ENCODE measurements at places on chromosomes 6 and 20. TPM values are rescaled to one million over a fixed set of nuclear protein-coding genes. Genes with fewer than 3 reads are reported as not detected.

DNA sequence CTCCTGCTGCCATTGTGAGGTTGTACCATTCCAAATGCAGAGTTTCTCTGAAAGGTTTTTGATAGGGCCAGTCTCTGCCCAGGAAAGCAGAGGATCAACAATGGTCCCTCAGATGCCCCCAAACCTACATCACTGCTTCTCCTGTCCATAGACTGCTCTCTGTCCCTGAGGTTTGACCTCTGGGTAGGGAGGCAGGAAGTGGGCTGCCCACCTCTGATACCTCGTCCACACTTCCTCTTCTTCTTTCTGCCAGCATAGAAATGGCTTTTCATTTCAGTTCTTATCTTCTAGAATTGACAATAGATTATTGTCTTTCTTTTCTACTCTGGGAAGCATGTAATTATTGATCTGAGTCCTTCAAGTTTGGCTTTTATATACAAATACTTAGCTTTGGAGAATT is 170.6 kb downstream of the TRMT11 start:
- no peak for DNase-seq

- no peak for DNase-seq
Observed at GRCh38 chr20:33788351-33789049, 22.6 kb upstream of the CHMP4B start.

DNA sequence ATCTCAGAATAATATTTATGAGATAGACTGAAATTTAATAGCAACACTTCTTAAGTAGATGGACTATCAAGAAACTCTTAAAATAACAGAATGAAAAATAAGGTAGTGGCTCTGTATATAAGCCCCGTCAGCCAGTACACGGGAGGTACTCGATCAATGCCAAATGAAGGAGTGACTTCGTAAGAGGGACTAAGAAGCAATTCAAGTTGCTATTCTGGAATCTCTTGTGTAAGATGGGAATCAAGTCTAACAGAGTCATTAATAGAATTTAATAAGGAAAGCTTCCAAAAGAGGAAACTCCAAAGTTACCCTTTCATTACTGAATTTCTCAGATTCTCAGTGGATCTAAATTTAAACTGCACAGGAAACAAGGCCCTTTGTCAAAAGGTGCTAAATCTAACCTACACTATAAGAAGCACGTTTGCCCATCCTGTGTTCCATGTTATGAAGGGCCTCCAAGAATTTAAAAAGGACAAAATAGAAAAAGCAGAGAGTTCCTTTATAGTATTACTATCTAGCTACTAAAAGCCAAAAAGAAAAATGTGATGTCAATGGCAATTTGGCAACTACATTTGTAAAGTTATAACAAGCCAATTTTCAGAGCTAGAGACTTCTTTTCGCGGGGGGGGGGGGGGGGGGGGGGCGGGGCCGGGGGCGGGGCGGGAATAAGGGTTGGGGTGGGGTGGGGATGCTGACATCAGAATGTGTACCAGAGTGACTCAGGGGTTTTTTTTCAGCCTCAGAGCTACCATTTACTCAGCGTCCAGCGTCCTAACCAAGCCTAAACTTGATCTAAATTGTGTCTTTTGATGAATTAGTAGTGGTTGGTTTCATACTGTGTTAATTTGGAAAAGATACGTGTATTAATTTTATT is 200.6 kb downstream of the GMPR start:
- DNase-seq, result no peak

GRCh38 chr6:41582540-41582939 is 36.4 kb downstream of the FOXP4 start:
- DNase-seq, result no peak

- DNase-seq, result no peak
Observed at GRCh38 chr6:44650947-44651346, 263.4 kb downstream of the CDC5L start.

DNA sequence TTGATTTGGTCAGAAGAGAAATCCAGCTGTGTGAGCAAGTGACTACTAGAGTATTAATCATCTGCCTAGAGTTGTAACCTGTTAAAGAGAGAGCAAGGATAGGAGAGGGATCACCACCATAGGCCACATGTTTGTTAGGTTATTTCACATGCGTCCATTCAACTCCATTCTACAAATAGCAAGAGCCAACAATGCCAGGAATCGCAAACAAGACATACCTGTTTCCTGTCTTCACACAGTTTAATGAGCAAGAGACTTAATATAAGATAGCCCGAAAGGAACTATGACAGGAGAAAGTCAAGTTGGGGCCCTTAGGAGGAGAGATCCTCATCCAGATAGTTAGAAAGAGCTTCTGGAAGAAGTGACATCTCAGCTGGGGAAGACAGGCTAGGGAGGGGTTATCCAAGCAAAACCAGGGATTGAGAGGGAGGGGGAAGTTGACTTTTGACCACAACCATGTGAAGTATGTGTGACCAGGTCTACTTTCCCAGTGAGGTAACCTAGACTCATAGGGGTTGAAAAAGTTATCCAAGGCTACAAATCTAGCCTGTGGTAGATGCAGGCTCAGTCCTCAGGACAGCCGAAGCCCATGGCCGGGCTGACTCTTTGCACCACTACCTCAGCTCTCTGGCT is 147.4 kb downstream of the ALDH8A1 start:
- no peak for DNase-seq

DNA sequence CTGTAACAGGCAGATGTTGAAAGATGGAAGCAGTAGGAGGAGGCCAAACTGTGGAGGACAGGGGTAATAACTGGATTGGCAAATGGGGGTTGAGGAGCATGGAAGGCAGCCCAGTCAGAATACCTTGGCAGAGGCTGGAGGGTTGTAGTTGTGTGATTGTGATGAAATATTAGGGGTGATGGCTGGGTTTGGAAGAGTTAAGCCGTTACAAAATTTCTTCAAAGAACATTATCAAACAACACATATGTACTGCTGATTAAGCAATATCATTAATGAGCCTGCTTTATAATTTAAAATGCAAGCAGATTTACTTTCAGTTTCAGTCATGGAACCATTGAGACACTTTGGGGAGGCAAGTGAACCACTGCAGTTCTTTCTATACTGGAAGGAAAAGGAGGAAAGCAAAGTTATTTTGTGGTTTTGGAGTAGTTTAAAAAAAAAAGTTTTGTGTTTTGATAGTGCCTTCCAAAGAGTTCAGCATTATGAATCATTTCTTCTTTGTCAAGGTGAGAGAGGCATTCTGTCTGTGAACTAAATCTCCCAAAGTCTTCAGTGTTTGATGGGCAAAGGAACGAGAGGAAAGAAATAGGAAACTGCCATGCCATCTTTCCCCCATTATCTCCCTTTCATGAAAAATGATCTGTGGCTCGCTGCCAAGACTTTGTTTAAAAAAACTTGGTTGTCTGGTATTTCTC is 20.7 kb downstream of the FOXO3 start:
- no peak for DNase-seq

DNA sequence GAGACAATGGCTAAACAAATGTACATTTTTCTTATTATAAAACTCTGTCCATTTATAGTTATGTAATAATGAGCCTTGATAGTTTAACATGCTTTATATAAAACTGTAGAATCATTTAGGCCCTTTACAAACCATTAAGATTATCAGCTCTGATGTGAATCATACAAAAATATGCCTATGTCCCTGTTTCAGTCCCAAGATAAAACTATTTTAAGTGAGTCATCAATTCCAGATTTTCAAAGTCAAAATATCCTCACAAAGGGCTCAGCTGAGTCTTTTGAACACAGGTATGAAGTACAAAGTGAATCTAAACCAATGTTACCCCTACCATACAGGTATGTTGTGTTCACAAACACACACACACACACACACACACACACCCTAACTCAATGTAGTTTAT is 88.0 kb downstream of the PTPRK start:
- DNase-seq, result no peak

DNA sequence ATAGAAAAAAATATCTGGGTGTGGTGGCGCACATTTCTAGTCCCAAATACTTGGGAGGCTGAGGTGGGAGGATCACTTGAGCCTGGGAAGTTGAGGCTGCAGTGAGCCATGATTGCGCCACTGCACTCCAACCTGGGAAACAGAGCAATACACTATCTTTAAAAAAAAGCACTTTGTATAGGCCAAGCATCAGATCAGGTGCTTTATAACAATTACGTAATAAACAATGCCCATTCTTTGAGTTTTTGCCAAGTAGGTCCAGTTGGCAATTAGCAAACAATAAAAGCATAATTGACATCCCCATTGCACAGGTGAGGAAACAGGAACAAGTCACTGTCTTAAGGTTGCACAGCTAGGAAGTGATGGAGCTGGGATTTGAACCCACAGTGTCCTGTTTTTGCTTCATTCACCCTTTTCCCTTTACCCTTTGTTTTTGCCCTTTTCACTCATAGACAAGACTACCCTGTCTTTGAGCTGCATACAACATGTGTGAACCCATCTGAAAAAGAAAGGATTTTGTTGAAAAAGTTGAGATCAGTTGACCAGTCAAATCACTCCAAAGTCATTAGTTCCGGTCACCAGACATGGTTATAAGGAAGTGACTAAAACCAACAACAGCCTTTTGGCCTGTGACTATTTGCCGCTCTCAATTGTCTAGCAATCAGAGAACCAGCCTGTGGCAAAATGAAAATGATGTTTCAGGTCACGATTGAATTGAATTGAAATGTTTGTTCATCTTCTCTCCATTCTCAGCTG is 303.6 kb downstream of the TFAP2C start:
- no peak for DNase-seq

DNA sequence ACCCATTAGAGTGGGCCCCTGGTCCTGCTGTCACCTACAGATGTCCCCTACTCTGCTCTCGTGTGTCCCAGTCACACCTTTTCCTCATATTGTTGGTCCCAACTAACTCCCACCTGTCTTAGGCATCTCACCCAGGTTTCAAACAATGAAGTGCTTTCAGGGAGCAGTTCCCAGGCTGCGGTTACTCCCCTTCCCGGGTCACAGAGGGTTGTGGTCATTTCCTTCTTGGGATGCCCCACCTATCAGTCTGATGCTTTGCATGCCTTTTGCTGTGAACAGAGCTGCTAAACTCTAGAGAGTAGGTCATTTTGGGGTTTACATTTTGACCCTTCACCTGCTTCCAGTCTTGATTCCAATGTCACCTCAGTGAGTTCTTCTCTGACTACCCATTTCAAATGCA is 181.6 kb downstream of the CDC5L start:
- no peak for DNase-seq

DNA sequence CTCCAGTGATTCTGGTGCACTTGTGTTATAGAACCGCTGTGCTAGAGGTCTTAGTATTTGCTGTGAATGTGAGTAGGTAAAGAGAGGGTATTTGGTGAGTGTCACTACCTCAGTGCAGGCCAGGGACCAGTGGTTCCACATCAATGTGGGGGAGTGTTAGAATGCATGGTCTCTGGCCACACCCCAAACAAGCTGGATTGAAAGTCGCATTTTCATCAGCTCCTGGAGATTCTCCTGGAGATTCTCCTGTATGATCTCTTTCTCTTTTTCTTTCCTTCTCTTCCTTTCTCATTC is 26.8 kb upstream of the BCAS1 start:
- DNase-seq, result no peak

- no peak for DNase-seq
Observed at GRCh38 chr20:52439375-52439774, 247.8 kb upstream of the ZFP64 start.

GRCh38 chr6:107032051-107032450 is 4.1 kb downstream of the MTRES1 start:
- no peak for DNase-seq

Gene SOBP
- polyA plus RNA-seq, result 0.99 TPM

Gene DEFB124
- polyA plus RNA-seq, result not detected

Gene RMND1
- polyA plus RNA-seq, result 14.6 TPM

Gene LIME1
- polyA plus RNA-seq, result 69.0 TPM

Gene NEDD9
- polyA plus RNA-seq, result 16.8 TPM

Gene SULF2
- polyA plus RNA-seq, result 8.1 TPM

Gene COL9A3
- 2.0 TPM for polyA plus RNA-seq

Gene HLA-DRB5
- polyA plus RNA-seq, result 1.8 TPM

Gene KCNK5
- polyA plus RNA-seq, result 9.6 TPM
